ENCODE measurements at places on chromosomes 4 and X.

- no peak for DNase-seq
These were observed 24.5 kb upstream of the PJA1 start for GRCh38 chrX:69189576-69190371.

DNA sequence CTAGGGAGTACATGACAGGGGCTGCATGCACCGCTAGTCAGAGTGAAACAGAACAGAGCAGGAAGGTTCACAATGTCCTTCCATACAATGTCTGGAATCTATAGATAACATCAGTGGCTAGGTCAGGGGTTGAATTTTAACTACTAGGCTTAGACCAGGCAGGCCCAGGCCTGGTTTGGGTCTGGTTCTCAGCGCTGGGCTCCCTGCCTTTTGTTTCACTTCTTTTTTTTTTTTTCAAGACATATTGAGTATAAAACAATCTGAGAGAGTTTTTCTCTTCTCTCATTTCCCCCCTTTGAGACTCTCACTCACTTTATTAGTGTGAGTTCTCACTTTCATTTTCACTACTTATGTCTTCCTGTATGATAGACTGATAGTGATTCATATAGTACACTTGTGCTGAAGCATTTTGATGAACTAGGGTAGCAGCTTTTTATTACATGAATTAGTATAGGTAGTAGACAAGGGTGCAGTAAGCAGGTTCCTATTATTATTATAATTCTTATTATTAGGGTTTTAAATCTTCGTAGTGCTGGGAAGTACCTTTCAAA, 120.0 kb upstream of the ZDHHC15 start:
- DNase-seq, result no peak

GRCh38 chr4:107665001-107665400, 55.0 kb downstream of the PAPSS1 start:
- no peak for DNase-seq

DNA sequence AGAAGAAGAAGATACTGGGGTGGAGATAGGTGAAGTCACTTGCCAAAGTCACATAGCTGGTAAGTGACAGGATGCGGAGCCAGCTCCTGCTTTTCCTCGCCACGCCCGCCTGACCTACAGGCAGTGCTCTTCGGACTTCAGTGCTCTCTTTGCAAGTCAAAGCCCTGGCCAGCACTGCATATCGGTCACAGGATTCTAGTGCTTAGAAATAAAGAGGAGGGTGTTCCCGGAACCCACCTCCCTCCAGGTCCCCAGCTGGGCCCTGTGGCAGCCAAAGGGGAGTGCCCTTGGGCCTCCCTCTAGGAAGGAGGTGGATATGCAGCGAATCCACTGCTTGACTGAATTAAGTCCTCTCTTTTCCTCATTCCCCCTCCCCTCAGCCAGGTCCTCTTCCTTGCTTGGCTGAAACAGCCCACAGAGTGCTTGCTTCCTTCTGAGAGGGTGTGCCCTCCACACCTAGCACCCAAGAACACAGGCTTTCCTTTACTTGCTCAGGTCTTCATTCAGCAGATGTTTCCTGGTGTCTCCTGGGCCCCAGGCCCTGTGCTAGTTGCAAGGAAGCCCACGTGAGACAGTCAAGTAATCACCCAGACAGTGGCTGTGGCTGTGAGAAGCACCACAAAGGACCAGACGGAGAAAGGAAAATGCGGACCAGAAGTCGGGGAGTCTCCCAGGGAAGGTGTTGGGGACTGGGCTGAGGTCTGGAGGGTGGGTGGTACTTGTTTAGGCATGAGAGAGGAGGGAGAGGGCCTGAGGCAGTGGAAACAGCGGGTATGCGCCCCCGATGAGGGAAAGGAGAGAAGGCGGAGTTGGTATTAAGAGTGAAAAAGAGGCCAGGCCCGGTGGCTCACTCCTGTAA, 14.0 kb upstream of the HMGB3 start:
- DNase-seq, result no peak

- no peak for DNase-seq
These were observed at the start of gene KLHL13 for GRCh38 chrX:118116713-118117550. Gene KLHL13, minus strand, starts transcription at chrX:118116810. Its CDS starts 88,337 bp downstream, at chrX:118028473.

GRCh38 chr4:154004507-154005170, 215.8 kb upstream of the SFRP2 start:
- no peak for DNase-seq

DNA sequence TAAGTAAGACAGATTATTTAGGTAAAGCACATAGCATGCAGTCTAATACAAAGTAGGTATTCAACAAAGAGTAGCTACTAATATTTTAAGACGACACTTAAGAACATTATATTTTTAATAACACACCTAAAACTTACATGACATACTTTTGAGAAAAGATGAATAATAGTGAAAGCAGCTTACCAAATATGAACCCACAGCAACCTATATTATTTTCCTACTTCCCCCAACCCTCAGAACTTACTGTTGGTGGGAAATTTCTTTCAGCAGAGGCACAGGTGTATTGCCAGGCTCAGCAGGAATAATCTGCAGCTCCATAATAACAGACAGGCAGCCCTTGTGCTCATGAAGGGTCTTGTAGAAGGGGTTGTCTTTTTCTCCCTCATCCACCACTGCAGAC, 498.9 kb downstream of the GLUD2 start:
- DNase-seq, result no peak

DNA sequence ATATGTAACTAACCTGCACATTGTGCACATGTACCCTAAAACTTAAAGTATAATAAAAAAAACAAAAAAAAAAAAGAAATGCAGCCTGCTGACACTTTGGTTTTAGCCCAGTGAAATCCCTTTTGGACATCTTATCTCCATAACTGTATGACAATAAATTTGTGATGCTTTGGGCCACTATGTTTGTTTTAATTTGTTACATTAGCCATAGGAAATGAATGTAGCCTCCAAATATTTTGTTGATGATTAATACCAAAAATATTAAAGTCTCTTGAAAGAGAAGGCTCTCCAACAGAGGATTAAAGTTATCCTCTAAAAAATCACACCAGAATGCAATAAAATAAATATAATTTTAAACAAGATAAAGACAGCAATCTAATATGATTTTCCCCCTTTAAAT, 852.7 kb upstream of the SLIT2 start:
- DNase-seq, result no peak

GRCh38 chrX:71160475-71160874, 15.8 kb downstream of the NLGN3 start:
- DNase-seq, result no peak

DNA sequence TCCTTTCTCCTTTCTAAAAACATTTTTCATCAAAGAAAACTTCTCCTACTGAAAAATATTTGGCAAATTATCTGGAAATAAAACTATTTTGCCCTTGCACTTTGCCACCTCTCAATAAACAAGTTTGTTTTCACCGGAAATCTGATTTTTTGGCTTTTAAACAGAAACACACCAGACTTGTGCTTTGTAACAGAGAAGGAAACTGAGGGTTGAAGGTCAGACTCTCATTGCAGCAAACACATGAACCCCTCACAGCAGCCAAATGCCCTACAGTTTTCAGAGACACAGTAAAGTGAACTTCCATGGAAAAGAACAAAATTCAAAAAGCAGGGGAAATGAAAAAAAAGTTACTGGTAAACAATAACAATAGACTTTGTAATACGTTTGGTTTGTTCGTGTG, 95.6 kb upstream of the WDR17 start:
- no peak for DNase-seq

DNA sequence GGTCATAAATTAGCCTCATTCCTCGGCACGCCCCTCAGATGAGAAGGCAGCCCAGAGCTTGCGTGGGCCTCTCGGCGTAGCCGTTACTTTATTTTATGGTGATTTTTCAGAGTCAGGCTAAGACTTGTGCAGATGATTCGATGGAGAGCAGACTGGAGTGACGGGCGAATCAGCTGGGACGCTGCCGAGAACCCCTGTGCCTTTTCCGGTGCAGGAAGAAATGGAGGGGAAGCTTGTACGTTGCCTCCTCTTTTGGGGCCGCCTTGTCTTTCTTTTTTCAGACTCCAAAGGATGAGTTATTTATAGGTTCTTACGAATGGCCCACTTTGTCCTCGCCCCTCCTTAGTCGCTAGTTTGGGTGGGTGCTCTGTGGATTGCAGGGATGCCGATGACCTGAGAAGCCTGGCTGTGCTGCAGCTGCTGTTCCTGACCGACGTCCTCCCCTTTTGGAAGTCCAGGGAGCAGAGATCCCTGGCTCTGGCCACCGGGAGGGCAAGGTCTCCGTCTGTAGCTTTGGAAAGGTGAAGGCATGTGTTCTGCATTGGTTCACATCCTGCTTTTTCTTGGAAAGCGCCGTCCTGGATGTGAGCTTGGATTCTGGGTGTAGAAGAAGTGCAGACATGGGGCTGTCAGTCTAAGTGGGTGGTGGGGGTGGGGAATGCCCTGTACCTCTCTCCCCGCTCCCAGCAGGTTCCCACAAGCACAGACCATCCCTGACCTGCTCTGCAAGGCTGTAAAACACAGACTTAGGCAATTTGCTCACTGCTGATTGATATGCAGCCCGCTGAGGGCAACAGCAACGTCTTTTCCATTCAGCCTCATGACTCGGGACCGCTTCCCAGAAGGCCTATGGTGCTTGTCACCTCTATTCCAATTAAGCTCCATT, 9.3 kb downstream of the SORCS2 start:
- DNase-seq, result no peak

GRCh38 chrX:74085642-74086236, 218.2 kb upstream of the ZCCHC13 start:
- DNase-seq, result no peak

GRCh38 chrX:39162322-39162735, 361.1 kb downstream of the MID1IP1 start:
- no peak for DNase-seq

DNA sequence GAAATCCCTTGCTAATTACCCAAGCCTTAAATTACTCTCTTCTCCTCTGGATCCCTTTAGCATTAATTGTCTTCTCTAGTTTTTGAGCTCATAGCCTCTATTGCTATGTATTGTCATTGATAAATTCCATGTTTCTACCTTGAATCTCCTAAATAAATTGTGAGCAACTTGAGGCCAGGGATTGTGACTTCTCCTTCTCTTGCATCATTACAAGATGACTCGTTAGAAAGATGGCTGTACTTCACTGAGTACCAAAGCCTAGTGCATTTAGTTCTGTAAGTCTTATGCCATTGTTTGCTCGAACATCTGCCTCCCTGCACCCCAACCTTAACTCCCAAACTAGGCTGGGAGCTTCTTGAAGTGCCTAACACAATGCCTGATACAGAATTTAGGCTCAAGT, 15.3 kb downstream of the VSIG4 start:
- DNase-seq, result no peak

GRCh38 chr4:30801876-30802275, 81.7 kb downstream of the PCDH7 start:
- no peak for DNase-seq

- DNase-seq, result no peak
These were observed 385.2 kb upstream of the FAT1 start for GRCh38 chr4:187108845-187109244.

DNA sequence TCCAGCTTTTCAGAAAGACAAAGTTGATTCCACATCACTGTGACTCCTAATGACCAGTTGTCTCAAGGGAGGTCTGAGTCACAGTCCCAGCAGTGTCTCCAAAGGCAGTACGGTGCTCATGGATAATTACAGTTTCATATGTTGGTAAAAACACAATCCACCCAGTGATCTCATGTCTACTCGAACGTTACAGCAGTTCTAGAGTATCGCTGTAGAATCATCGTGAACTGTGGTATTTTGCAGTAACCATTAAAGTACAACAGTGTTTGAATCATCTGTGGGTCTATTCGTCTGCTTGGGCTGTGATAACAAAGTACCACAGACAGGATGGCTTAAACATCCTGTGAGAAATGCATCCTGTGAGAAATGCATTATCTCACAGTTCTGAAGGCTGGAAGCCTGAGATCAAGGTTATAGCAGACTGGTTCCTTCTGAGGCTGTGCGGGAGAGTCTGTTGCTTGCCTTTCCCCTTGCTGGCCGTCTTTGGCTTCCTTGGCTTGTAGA, 121.1 kb upstream of the SORBS2 start:
- no peak for DNase-seq

- peak; percentile 61 for DNase-seq
These were observed 63.7 kb downstream of the SEC24D start for GRCh38 chr4:118772081-118772766.

GRCh38 chrX:37652589-37653231, 32.9 kb upstream of the XK start:
- DNase-seq, result no peak

DNA sequence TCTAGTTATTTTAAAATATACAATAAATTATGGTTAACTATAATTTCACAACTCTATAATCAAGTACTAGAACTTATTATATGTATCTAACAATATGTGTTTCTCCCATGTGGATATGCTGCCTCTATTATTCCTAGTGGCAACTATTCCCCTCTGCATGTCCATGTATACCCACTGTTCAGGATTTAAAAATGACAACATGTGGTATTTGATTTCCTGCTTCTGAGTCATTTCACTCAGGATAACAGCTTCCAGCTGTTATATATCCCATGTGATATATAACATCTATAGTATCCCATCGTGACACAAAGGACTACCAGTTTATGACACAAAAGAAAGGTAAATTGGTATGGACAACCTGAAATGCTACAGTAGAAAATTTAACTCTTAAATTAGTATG, 167.4 kb upstream of the TACR3 start:
- DNase-seq, result no peak

DNA sequence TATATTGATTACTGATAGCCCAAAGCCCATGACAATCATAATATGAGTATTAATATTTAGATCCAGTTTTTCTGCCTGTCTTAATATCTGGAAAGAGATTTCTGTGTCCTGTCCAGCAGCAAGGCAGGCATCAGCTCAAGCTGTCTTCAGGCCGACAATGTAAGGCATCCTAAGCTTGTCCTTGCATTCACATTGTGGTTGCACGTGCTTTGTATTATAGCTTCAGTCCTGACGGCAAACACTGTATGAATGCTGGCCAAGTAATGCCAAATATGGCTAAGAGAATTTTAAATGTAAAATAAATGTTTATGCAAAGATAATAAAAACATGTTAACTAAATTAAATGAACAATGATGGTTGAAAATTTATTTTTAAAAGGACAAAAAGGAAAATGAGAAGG, 255.7 kb upstream of the RPS6KA3 start:
- no peak for DNase-seq

DNA sequence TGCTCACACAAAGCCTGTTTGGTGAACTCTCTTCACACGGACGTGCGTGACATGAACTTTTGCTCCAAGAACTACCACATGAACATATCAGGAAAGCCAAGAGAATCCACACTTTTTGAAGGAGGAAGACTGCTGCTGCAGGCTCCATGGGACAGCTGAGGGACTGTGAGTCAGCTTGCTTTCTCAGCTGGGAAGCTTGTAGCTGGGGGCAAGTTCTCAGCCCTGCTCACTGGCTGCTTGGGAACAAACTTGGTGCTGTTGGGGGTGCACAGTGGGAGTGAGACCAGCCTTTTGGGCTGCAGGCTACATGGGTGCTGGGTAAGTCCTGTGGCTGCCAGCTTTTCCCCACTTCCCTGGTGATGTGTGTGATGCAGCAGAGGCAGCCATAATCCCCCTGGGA, 123.9 kb downstream of the ATP8A1 start:
- DNase-seq, result no peak

- DNase-seq, result no peak
These were observed 216.2 kb downstream of the HS6ST2 start for GRCh38 chrX:132742246-132742645.

All from CD4-positive, alpha-beta T cell treated with Interferon alpha-2 for 1 hour (primary cell).